ENCODE measurements at places on chromosomes 16 and 17.

- no peak for DNase-seq
Measured at GRCh38 chr16:85056211-85056748, 28.7 kb downstream of the KIAA0513 start.

- DNase-seq, result no peak
Measured at GRCh38 chr17:1758807-1759206, 3.1 kb upstream of the SERPINF1 start.

DNA sequence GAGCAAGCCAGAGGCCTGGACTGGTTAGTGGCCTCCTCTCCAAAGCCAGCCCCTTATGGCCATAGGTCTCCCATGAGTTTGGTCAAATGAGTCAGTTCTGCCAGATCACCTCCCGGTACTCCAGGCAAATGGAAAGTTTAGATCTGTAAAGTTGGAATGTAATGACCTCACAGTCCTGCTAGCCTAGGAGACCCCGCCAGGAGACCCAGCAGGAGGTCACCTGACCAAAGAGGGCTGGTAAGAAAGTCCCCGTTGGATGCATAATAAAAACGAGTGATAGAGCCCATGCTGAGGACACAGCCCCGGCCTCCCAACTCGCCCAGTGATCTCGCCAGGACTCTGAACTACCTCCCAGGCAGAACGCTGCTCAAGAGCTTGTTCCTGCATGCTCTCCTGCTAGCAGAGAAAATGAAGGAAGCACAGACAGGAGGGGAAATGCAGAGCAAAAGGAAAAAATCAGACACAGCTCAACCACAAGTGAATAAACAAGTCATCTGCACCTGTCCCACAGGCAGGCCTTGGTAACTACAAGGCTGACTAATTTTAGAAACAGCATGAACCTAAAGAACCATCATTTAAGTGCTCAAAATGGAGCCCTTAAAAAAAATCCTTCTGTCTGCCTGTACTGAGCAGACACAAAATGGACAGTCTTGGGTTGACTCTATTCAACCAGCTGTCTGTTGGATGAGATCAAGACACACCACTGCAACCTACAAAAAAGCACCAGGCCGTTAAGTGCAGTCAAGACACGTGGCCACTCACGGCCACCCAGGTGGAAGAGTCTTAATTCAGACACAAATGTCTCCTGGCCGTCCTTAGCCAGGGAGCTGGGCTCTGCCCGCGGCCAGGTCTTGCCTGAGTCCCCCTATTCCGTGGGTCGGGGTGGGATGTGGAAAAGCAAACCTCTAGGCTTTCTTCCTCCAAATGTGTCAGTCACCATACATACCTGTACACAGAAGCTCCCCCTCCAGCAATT is 9.2 kb downstream of the CDIP1 start:
- peak; percentile 65 for DNase-seq

- no peak for DNase-seq
Measured at GRCh38 chr17:17924131-17924856, 47.9 kb downstream of the TOM1L2 start.

- no peak for DNase-seq
Measured at GRCh38 chr17:1206026-1206777, 26.4 kb upstream of the ABR start.

DNA sequence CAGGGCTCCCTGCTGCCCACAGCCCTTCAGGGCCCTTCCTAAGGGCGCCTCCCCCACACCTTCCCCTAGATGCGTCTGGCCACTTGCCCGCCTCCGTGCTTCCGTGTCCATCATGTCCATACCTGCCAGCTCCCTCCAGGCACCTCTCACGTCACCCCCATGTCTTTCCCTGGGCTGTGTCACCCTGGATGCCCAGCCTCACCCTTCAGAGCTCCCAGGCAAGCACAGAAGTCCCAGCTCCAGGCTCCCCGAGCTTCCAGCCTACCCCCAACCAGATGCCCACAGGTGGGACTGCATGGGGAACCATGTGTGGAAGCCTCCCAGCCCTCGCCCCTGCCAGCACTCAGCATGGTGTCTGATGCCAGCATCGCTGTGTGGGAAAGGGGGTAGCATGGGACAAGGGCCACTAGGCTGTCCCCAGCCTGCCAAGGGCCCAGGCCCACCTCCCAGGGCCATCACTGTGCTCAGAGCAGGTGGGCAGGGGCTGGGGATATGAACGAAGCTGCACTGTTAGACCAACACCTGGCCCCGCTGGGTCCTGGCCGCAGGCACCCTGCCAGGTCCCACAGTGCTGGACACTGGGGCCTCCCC is 1.9 kb upstream of the AXIN1 start:
- DNase-seq, result no peak

GRCh38 chr17:30271102-30271501 is 20.6 kb downstream of the BLMH start:
- DNase-seq, result no peak

DNA sequence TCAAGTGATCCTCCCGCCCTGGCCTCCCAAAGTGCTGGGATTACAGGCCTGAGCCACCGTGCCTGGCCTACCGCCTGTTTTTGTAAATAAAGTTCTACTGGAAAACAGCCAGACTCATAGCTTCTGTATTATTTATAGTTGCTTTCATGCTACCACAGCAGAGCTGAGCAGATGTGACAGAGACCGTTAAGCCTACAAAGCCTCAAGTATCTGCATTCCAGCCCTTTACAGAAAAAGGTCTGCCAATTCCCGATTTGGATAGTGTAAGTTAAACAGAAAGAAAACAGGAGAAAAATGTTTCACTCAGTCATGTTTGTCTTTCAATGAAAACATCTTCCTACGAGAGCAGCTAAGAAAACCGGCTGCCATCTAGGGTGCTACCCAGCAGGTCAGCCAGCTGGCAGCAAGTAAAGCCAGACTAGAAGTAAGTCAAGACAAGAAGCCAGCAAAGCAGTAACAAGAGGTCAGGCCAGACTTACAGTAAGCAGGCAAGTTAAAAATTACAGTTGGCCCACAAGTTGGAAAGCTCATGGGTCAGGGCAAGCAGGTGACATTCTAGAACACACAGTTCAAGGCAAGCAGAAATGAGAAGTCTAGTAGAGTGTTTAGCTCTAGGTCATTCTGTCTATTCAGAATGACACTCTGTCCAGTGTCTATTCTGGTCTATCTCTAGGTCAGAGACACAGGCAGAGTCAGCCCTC is 17.7 kb downstream of the NCBP3 start:
- DNase-seq, result no peak

- no peak for DNase-seq
Measured at GRCh38 chr16:69410219-69410990, 14.0 kb upstream of the CYB5B start.

DNA sequence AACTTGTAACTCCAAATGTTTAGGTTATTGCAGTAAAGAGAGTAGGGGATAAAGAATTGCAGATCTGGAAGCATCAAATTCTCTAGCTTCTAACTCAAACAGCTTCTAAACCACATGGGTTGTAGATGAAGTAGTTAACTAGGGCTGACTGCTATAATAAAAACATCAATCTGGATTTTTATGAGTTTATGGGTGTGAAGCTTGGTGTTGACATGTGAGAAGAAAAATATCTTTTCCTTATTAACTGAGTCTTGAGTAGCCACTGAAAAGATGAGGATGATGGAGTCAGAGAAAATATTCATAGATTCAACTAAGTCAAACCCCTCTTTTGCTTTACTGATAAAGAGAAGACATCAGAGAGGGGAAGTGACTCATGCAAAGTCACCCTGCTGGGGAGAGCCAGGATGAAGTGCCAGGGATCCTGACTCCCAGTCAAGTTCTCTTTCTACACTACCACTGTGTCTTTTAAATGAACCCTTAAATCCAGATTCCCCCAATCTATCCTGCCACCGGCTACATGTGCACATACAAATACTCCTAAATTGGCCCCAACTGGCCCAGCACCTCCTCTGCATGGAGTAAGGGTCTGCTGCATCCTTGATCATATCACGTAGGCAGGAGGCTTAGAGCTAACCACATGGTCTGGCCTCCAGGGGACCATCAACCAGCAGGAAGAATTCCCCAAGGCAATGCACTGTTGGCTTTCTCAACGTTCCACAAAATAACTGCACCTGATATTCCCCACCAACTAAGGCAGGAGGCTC is 264.0 kb upstream of the CCL2 start:
- no peak for DNase-seq

- DNase-seq, result peak; percentile 100
Measured at GRCh38 chr16:66872943-66873684, 7.2 kb upstream of the PDP2 start.

- DNase-seq, result no peak
Measured at GRCh38 chr17:8144401-8145231, 7.6 kb downstream of the PER1 start.

GRCh38 chr17:58969612-58970011 is 137.1 kb downstream of the TRIM37 start:
- no peak for DNase-seq
